ENCODE measurements at places on chromosomes 7 and 10.

- peak; percentile 87 for DNase-seq
- peak overlapping the region; percentile 8 for H3K4me3 ChIP-seq
- peaks cover 72% of the 10 kb centered on the region for H3K4me1 ChIP-seq
- peak overlapping the region; percentile 84 for H3K27ac ChIP-seq
- H3K27me3 ChIP-seq: no peaks in the 10 kb centered on the region
- peaks cover 53% of the 10 kb centered on the region for H3K36me3 ChIP-seq
These were observed 8.9 kb downstream of the ANXA11 start for GRCh38 chr10:80196270-80196949.

DNA sequence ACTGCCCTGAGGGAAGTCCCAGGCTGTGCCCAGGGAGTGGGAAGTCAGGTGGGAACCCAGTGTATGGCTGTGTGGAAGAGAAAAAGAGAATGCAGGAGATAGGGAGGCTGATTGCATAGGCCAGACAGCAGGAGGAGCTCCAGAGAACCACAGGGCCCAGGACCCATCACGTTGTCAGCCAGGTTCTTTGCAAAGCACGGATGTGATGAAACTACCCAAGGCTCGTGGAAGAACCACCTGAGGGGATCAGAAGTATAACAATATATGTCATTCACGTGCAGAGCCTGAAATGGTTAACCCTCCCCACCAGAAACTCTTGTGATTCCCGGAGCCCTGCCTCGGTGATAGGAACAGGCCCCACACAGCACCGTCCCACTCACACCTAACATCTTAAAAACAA, 83.6 kb downstream of the LARP4B start:
- H3K36me3 ChIP-seq: peaks cover 61% of the 10 kb centered on the region
- no peak overlapping the region for H3K27ac ChIP-seq
- H3K27me3 ChIP-seq: no peaks in the 10 kb centered on the region
- no peak overlapping the region for H3K4me3 ChIP-seq
- peaks cover 45% of the 10 kb centered on the region for H3K4me1 ChIP-seq
- DNase-seq: no peak

DNA sequence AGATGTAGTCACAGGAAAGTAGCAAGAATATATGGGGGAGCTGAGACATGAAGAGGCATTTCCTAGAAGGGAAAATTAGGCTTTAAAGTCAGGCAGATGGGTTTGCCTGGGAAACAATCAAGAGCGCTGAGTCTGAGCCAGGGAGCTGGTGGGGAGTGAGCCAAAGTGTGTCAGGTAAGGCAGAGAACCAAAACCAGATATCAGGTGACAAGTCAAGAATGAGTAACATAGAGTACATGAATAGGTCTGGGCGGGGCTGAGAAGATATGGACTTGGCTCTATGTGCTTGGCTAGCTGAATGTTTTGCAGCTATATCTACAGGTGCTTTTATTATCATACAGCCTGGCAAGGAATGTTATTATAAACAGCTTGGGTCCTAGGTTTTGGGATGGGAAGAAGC, 49.3 kb downstream of the GPR141 start:
- DNase-seq: no peak
- H3K36me3 ChIP-seq: no peaks in the 10 kb centered on the region
- no peaks in the 10 kb centered on the region for H3K4me1 ChIP-seq
- H3K27me3 ChIP-seq: peaks cover 27% of the 10 kb centered on the region

- no peaks in the 10 kb centered on the region for H3K36me3 ChIP-seq
- H3K27ac ChIP-seq: no peak overlapping the region
- peaks cover 4% of the 10 kb centered on the region for H3K27me3 ChIP-seq
- no peak overlapping the region for H3K4me3 ChIP-seq
- H3K4me1 ChIP-seq: peaks cover 41% of the 10 kb centered on the region
These were observed 174.1 kb downstream of the SKAP2 start for GRCh38 chr7:26690135-26690805.

Measured in activated CD8-positive, alpha-beta memory T cell treated with anti-CD3 and anti-CD28 coated beads, Interleukin-2, amount 10 ng/mL, durations not matched to agents 7 days and 5 days (primary cell).